ENCODE measurements at places on chromosomes 1 and 21. TPM values are rescaled to one million over a fixed set of nuclear protein-coding genes. Genes with fewer than 3 reads are reported as not detected.

- no peak overlapping the region for H3K4me3 ChIP-seq
- H3K4me1 ChIP-seq: no peaks in the 10 kb centered on the region
- no peak overlapping the region for H3K27ac ChIP-seq
- H3K27me3 ChIP-seq: peaks cover 4% of the 10 kb centered on the region
- no peaks in the 10 kb centered on the region for H3K36me3 ChIP-seq
- DNase-seq: no peak
Observed at GRCh38 chr1:11854519-11854918, 4.2 kb downstream of the NPPB start.

DNA sequence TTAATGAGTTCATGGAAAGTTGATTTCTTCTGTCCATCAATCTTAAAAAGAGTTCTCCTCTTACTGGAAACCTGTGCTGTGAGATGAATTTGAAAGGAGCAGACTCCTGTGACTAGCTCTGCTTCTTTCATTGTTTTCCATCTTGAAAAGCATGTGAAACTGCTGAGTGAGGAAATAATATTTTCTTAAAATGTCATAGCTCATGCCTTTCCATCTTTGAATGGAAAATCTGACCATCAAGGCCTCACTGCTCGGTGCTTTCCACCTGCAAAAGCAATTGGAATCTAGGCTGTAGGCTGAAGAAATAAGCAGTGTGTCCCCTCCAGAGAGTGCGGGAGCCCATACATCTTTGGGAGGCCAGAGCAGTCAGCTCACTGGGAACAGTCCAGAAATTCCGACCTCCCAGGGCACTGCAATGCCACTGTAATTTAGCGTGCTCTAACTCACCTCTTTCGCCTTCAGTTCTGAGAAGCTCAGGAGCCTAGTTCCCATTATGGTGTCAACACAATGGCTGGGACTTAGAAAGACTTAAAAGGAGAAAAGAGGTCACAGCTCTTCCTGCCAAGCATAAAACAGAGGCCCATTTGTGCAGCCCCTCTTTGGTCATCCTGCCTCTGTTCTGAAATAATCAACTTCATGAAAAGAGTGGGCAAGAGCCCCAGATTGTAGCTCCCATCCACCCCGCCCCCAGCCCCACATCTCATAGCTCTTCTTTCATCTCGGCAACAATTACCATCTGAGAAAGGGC, 50.4 kb upstream of the F3 start:
- H3K27ac ChIP-seq: no peak overlapping the region
- no peaks in the 10 kb centered on the region for H3K36me3 ChIP-seq
- H3K4me3 ChIP-seq: no peak overlapping the region
- no peak for DNase-seq
- no peaks in the 10 kb centered on the region for H3K4me1 ChIP-seq

GRCh38 chr1:30696831-30697230, 26.6 kb downstream of the MATN1 start:
- no peaks in the 10 kb centered on the region for H3K27me3 ChIP-seq
- H3K4me1 ChIP-seq: no peaks in the 10 kb centered on the region
- H3K27ac ChIP-seq: no peak overlapping the region
- no peaks in the 10 kb centered on the region for H3K36me3 ChIP-seq
- no peak for DNase-seq
- H3K4me3 ChIP-seq: no peak overlapping the region

DNA sequence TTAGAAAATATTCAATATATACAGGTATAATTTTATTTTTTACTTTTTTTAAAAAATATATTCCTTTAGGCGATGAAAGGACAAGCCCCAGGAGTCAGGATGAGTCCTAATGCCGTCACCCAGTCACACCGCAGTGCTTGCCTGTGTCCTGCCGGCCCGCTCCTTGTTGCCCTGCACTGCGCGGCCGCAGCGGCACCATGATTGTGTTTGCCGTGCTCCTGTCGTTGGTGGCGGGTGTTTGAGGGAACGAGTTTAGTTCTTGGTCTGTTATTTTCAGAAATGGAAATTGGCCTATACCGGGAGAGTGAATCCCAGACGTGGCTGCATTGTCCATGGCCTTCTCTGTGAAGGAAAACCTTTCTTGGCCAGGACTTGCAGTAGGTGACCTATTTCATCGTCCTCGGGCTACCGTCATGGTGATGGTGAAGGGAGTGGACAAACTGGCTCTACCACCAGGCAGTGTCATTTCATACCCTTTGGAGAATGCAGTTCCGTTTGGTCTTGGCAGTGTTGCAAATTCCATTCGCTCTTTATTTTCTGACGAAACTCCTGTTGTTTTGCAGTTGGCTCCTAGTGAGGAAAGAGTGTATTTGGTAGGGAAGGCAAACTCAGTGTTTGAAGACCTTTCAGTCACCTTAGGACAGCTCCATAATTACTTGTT, 45.9 kb upstream of the CRB1 start:
- no peaks in the 10 kb centered on the region for H3K27me3 ChIP-seq
- no peak for DNase-seq
- no peak overlapping the region for H3K4me3 ChIP-seq
- H3K27ac ChIP-seq: no peak overlapping the region
- H3K36me3 ChIP-seq: no peaks in the 10 kb centered on the region
- H3K4me1 ChIP-seq: no peaks in the 10 kb centered on the region

DNA sequence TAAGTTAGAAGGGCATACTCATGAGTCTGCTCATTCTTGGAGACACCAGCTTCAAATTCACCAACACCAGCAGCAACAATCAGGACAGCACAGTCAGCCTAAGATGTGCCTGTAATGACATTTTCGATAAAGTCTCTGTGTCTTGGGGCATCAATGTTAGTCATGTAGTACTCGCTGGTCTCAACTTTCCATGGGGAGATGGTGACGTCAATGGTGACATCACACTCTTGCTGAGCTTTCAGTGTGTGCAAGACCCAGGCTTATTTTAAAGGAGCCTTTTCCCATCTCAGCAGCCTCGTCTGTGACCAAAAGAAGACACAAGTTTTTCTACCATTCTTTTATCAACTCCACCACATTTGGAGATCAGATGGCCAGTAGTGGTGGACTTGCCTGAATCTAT, 75.5 kb downstream of the SERINC2 start:
- no peak overlapping the region for H3K4me3 ChIP-seq
- no peaks in the 10 kb centered on the region for H3K36me3 ChIP-seq

- H3K27ac ChIP-seq: no peak overlapping the region
- no peaks in the 10 kb centered on the region for H3K4me1 ChIP-seq
- no peaks in the 10 kb centered on the region for H3K36me3 ChIP-seq
- DNase-seq: no peak
Observed at GRCh38 chr1:210335001-210335400, 6.3 kb downstream of the HHAT start.

- peaks cover 14% of the 10 kb centered on the region for H3K4me1 ChIP-seq
- H3K36me3 ChIP-seq: no peaks in the 10 kb centered on the region
- DNase-seq: no peak
- H3K4me3 ChIP-seq: no peak overlapping the region
- H3K27me3 ChIP-seq: no peaks in the 10 kb centered on the region
Observed at GRCh38 chr1:59355361-59355760, 58.5 kb downstream of the FGGY start.

- no peak for DNase-seq
- H3K4me3 ChIP-seq: no peak overlapping the region
- H3K27me3 ChIP-seq: no peaks in the 10 kb centered on the region
- H3K36me3 ChIP-seq: no peaks in the 10 kb centered on the region
Observed at GRCh38 chr21:25582888-25583287, 24.4 kb downstream of the MRPL39 start.

GRCh38 chr1:30663596-30664091, 59.7 kb downstream of the MATN1 start:
- H3K4me3 ChIP-seq: no peak overlapping the region
- H3K27ac ChIP-seq: no peak overlapping the region
- no peaks in the 10 kb centered on the region for H3K27me3 ChIP-seq
- no peaks in the 10 kb centered on the region for H3K4me1 ChIP-seq
- no peaks in the 10 kb centered on the region for H3K36me3 ChIP-seq

- no peak overlapping the region for H3K4me3 ChIP-seq
- H3K36me3 ChIP-seq: peaks cover 12% of the 10 kb centered on the region
- H3K27me3 ChIP-seq: no peaks in the 10 kb centered on the region
- DNase-seq: peak; percentile 16
- H3K27ac ChIP-seq: peak overlapping the region; percentile 84
Observed at GRCh38 chr1:44798481-44799365, 1.5 kb upstream of the PLK3 start.

GRCh38 chr1:205658943-205659581, 21.2 kb downstream of the SLC45A3 start:
- no peak overlapping the region for H3K27ac ChIP-seq
- peaks cover 4% of the 10 kb centered on the region for H3K4me1 ChIP-seq
- peak; percentile 87 for DNase-seq
- H3K27me3 ChIP-seq: no peaks in the 10 kb centered on the region
- H3K4me3 ChIP-seq: no peak overlapping the region

DNA sequence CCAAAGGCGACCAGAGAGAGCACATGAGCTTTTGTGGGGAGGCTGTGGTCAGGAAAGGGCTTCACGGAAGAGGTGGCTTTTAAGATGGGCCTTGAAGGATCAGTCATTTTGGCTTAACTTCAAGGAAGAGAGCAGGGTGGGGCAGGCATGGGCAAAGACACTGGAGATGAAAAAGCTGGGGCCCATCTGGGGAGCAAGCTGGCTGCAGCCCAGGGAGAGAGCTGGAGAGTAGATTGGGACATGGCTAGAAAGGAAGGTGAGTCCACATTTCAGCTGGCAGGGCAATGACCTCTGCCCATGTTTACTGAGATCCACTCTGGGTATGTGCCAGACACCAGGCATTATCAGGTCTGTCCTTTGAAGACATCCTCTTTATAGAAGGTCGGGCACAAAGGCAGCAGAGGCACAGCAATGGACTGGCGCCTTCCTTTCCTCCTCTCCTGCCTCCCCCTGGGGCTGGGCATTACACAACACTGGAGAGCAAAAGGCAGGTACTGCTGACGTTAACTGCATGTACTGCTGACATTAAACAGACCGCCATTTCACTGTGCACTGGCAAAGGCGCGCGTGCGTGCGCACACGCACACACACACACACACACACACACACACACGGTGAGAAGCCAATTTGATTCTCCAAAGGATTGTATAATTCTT, 2.2 kb upstream of the UBXN10 start:
- no peaks in the 10 kb centered on the region for H3K27me3 ChIP-seq
- H3K36me3 ChIP-seq: no peaks in the 10 kb centered on the region
- H3K4me1 ChIP-seq: peaks cover 15% of the 10 kb centered on the region
- H3K27ac ChIP-seq: no peak overlapping the region

DNA sequence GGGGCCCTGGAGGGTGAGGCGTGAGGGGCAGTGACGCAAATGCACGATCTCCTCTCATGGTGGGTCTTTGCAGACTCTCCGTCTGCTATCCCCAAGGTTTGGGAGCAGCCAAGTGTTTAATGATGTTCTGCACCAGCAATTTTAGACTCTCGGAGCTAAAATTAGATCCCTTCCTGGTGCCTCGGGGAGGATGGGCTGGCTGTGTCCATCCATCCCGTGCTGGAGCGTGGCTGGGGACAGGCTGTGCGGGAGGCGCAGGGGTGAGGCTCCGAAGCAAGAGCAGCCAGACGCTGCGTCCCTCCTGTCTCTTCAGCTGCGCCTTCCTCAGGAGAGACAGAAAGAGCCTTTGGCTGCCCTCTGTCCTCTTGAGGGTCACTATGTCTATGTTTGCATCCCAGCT, 387.6 kb downstream of the CAMTA1 start:
- peak; percentile 64 for DNase-seq
- no peak overlapping the region for H3K27ac ChIP-seq
- H3K4me3 ChIP-seq: no peak overlapping the region
- peaks cover 9% of the 10 kb centered on the region for H3K4me1 ChIP-seq
- no peaks in the 10 kb centered on the region for H3K27me3 ChIP-seq

DNA sequence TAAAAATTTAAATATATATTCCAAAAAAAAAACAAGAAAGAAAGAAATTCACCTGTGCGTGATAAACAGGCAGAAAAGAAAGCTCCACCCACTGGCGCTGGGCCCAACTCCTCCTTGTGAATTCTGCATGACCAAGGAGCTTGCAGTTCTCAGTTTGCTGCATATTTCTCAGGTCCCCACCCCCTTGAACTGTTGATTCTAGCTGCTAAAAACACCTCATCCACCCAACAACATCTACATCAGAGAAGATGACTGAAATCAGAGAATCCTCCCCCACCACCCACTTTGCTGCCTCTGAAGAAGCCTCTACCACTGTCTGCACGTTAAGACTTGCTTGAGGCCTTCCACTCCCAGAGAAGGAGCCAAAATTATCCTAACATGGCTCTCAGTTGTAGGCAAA, 104.8 kb downstream of the RGS2 start:
- no peaks in the 10 kb centered on the region for H3K27me3 ChIP-seq

Gene MX2
- 19.8 TPM for total RNA-seq

Gene HMGCS2
- total RNA-seq: not detected

GRCh38 chr1:7427605-7428300, 343.3 kb upstream of the VAMP3 start:
- H3K4me1 ChIP-seq: no peaks in the 10 kb centered on the region
- no peaks in the 10 kb centered on the region for H3K36me3 ChIP-seq
- no peak for DNase-seq
- no peak overlapping the region for H3K4me3 ChIP-seq

- no peak overlapping the region for H3K4me3 ChIP-seq
Observed at GRCh38 chr1:244349103-244349531, 102.6 kb downstream of the ADSS2 start.

GRCh38 chr1:236284291-236284721, 2.5 kb upstream of the ERO1B start:
- no peak overlapping the region for H3K4me3 ChIP-seq
- H3K27me3 ChIP-seq: no peaks in the 10 kb centered on the region
- DNase-seq: no peak
- no peak overlapping the region for H3K27ac ChIP-seq

DNA sequence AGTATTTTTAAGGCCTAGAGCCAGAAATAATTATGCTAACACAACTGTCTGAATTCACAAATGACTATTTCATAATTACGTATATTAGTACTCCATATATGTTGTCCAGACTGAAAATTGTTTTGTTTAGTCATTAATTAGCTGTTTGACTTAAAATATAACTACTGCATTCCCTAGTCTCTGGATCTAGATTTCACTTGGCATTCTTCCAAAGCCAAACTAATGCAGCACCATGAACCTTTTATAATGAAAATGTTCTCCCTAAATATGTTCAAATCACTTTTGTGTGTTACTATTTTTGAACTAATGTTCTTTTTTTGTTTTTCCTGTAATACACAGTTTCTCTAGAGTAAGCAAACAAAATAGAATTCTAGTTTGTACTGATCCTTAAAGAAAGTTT, 46.1 kb downstream of the CAMTA1 start:
- no peak overlapping the region for H3K27ac ChIP-seq
- peaks cover 29% of the 10 kb centered on the region for H3K4me1 ChIP-seq
- no peaks in the 10 kb centered on the region for H3K36me3 ChIP-seq
- H3K27me3 ChIP-seq: no peaks in the 10 kb centered on the region
- H3K4me3 ChIP-seq: no peak overlapping the region
- no peak for DNase-seq

Gene PTGER3
- total RNA-seq: 1.9 TPM

GRCh38 chr21:31363720-31364119, 19.7 kb upstream of the TIAM1 start:
- peaks cover 8% of the 10 kb centered on the region for H3K4me1 ChIP-seq
- no peak overlapping the region for H3K27ac ChIP-seq
- H3K36me3 ChIP-seq: no peaks in the 10 kb centered on the region
- no peaks in the 10 kb centered on the region for H3K27me3 ChIP-seq
- no peak overlapping the region for H3K4me3 ChIP-seq

DNA sequence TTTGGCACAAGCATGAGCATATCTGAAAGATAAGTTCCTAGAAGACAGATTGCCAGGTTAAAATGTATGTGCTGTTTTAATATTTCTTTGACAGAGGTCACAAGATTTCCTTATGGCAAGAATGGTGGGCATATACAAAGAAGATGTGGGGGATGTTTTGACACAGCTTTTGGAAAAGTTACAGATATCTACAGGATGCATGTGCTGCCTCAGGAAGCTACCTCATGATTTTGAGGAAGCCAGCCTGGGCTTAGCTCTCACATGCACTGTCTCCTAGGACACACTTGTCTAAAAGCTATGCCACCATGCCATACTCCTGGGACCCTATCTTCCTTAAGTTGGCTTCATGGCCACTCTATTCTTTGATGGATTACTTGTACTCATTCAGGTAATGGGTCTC, 99.9 kb downstream of the C1orf94 start:
- no peaks in the 10 kb centered on the region for H3K36me3 ChIP-seq
- no peaks in the 10 kb centered on the region for H3K4me1 ChIP-seq
- no peaks in the 10 kb centered on the region for H3K27me3 ChIP-seq

Data from thyroid gland (tissue), 4 donors.